ENCODE measurements at places on chromosomes 6 and 20.

DNA sequence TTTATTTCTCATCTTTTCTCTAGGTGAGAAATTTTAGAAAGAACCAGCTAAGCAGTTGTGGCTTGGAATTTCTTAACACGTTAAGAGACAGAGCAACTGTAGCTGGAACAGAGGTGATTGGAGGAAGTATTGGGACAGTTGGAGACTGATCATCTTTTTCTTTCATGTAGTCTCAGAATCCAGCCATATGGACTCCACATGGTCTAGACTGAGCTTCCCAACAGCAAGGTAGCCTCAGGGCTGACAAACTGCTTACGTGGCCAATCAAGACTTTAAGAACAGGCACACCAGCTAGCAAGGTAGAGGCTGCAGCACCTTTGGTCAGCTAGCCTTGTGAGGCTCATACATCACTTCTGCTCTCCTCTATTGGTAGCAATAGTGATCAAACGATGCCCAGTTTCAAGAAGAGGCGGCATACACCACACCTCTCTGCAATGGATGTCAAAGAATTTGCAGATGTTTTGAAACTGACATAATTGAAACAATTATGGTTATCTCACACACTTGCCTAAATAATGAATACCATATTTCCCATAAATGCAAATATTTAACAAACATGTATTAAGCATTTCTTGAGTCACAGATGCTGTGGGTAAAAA lies 590.5 kb upstream of the SLC35B3 start:
- DNase-seq: no peak

DNA sequence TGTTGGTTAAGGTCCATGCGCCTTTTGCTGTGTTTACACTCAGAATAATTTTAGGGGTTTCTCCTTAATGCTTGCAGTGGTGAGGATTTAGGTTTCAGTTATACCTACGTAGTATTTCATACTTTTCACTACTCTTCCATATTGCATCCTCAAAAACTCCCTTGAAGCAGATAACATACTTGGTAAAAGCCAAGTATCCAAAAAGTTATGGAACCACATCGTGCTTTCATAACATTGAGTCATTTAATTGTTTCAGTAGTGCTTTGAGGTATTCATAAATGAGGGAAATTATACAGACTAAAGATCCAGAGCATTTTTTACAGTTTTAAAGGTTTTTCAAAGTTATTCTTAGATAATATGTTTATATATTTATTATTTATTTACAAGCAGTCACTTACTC lies 4.0 kb upstream of the ATXN1 start:
- no peak for DNase-seq

DNA sequence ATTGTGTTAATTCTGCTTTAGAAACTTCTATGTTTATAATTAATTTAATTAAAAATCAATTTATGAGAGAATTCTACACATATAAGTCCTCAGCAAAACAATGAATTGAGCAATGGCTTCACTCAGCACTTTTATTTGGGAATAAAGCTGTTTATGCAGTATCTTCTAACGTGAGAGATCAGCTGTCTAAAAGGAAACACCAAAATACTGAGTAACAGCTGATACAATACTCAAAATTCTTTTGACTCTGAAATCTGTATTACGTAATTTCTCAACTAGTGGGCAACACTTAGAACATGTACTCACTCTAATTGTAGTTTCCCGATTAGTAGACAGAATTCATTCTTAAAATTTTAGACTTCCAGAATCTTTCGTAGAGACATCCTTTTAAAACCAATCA lies 49.8 kb downstream of the MAP3K7 start:
- DNase-seq: no peak

DNA sequence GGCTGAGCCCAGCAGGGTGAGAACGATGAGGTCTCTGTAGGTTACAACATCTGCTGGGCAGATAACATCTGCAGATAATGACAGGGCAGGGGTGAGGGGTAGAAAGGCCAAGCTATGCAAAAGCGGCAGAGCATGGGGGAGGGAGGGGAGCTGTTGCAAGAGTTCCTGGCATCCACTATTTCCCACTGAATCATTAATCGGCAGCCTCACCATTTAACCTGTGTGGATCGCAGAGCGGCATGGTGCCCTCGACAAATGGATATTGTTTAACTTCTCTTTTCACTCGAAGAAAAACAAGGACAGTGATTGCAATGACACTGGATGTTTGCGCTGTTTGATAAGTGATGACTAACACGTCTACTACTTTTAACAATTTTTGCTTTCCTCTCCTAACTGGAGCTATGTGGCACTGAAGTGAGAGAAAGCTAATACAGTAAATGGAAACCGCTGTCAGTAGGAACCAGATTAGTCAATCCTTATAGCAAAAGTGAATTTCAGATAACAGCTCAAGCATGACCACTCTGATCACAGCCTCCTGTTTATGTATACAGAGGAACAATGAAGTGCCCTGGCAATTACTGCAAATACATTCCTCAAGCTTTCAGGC lies 381.5 kb downstream of the TFAP2A start:
- DNase-seq: no peak

DNA sequence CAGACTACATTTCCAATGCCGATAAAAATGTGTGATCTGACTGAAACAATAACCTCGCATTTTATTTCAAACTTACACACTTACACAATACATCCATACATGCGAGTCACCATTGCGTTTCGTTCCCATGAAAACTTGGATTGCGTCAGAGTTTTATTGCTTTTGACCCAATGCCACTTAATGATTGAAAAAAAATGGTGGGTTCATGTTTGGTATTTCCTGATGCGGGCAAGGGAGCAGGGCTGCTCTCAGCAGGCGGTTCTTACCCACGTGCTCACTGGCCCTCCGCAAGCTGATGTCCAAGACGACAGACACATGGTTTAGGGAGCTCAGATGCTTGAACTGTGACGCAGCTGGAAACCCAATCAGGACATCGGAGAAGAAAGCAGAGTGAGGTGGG lies 281.0 kb upstream of the SULF2 start:
- no peak for DNase-seq

DNA sequence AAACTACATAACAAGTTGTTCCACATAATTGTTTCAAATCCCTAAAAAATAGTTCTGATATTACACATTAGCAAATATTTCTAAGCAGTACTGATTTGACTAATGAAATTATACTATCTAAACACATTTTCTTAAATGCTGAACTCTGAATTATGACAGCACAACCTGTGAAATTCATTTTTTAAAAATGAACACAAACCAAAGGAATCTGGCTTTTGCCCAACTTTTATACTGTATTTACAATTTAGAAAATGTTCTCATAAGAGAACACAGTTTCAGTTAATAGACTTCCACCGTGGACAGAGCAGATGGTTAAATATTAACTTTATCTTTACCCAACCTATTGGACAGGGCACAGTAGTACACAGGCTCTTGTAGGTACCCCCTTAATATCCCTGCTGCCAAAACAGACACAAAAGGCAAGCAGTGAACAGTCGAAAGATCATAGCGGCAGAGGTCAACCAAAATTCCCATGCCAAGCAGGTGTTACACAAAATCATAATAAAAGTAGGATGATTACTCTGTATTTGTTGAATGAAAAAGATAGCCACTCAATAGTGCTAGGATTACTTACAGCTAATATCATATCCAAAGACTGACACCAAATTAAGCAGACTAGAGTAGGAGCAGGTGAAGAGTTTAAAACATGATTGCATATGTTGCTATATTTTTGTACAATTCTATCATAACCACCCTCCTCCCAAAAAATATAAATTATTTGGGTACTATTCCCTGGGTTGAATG lies 122.5 kb downstream of the RNGTT start:
- DNase-seq: no peak

GRCh38 chr6:44548319-44548718 lies 160.8 kb downstream of the CDC5L start:
- no peak for DNase-seq

GRCh38 chr20:25317351-25318075 lies 69.6 kb downstream of the PYGB start:
- DNase-seq: no peak

DNA sequence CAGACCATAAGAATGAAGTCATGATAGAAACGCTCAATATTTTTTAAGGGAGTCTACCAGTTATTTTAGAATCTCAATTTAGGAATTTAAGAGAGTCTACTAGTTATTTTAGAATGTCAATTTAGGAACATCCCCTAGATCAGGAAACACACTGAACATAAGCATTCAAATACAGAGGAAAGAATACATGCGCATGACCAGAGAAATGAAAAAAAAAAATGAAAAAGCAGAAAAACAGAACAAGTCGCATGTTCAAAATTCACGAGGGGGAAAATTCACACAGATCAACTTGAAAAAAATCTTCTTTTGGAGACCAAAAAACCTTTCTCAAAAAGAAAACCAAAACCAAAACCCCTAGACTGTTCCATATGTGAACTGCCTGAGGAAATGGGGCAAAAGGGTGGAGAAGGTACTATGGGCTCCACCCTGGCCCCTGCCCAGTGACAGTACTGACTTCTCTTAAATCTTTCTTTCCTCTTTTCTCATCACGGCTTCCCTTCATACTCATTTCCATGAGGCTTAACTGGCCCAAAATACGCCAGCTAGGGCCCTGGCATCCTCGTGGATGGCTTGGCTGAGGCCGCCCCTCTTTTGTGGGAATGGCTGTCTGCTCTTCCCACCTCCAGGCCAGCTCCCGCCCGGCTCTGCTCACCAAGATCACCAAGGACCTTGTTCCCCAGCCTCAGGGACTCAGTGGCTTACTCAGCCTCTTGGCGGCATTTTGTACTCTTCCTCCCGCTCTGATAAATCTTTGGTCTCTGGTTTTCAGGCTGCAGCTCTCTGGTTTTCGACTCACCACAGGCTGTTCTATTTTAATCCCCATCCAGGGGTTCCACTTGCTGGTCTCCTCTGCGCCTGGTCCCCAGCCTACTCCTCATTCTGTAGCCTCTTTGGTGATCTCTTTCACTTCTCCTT lies 11.2 kb downstream of the ZBTB2 start:
- no peak for DNase-seq

DNA sequence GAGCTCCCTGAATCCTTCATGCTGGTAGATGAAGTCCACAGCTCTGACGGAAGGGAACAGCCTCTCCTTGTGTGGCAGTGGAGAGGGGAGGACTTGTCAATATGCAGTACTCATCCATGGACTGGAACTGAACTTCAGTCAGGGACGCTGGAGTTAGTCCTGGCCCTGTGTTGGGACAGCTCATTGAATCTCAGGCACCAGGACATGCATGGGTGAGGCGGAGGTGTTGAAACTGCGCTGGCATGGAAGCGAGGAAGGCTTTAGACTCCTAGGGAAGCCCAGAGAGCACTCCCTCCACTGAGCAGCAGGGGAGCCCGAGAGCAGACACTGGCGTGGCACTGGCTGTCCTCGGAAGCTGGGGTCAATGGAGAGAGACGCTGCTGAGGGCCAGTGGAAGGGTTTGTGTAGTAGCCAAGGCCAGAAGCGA lies 161.3 kb upstream of the GGTLC1 start:
- DNase-seq: no peak

GRCh38 chr20:61280217-61280980 lies 28.3 kb downstream of the CDH4 start:
- DNase-seq: no peak

DNA sequence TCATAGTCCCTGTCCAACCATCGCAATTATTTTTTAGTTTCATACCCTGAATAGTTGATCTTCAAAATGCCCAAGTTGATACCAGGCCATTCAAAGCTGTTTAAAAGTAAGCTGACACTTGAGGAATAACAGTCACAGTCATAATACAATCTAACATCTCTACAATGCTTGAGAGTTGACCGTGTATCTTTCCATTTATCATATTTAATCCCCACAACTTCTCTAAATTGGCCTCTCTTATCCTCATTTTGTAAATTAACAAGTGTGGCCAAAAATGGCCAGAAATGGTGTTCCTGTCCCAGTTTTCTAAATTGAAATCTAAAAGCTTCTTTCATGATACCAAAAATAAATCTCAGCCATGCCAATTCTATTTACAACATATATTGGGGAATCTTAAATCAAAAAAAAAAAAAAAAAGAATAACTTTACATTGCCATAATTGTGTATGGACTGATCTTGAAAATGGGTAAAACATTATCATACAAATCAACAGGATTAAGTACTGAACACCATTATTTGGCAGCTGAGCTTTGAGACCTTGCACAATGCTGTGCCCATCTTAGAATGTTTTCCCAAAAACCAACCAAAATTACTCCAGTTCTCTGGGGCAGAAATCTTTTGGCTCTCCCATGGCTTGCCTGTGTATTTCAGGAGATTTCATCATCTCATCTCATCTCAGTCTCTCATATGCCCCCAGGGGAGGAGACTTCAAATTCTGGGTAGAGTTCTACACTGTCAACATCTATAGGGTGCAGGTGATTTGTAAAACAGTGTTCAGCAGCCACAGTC lies 448.7 kb upstream of the JARID2 start:
- no peak for DNase-seq

DNA sequence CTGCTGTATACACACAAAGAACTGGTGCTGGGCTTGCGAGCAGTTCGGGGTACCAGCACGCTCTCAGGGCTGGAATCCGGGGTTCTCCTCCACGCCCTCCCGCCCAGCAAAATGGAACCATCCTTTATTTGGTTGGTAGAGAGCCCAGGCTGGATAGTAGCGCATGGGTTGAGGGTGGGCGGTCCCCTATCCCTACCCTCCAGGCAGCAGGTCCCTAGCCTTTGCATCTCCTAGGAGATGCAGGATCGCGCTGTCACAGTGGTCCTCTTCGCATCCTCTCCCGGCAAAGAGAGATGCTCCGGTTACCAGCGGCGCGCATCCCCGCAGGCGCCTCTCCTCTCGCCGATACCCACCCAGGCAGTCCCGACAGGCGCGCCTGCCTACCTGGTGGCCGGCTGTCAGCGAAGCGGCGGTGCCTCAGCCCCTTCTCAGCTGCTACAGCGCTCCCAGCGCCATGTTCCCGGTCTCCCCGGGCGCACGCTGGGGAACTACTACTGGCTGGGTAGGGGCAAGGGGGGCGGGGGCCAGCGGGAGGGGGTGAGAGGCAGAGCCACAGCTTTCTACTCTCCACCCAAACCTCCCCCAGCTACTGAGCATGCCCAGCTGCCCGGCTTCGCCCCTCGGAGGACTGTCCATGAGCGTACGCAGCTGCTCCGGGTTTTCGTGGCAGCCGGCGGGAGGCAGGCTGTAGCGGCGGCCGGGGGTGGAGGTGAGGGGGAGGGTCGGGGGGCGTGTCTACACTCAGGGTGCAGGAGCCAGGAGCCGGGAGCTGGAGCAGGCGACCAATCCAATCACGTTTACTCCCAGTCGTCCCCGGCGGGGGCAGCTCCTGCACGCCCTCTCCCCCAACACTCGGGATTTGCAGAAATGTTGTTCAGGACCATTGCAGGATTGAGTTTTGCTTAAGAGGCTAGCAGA lies at the start of gene PAK5:
Gene PAK5 (minus strand): TSS at position 699 of the 918 bp plus-strand sequence. CDS start 194,748 bp downstream, outside the sequence.
- DNase-seq: no peak

- DNase-seq: no peak
These were observed 84.0 kb downstream of the HFE start for GRCh38 chr6:26170951-26171841.

GRCh38 chr6:120938164-120938875 lies 396.0 kb downstream of the TBC1D32 start:
- no peak for DNase-seq

DNA sequence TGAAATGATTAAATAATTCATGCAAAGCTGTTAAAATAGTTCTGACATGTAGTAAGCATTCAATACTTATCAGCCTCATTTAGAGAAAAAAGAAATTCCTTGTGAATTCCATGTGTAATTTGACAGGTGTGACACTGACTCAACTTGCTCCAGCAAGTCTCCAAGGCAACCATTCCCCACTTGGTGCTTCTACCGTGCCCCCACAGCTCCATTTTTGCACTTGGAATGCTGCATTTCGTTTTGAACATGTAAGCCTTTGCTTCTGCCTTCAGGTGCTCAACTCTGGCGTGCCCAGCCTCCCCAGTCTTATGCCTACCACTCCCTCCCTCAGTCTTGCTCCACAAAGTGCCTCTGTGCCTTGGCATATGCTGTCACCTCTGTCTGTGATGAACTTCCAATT lies 760.6 kb upstream of the CHD6 start:
- no peak for DNase-seq

- no peak for DNase-seq
These were observed 28.2 kb downstream of the TBC1D32 start for GRCh38 chr6:121305957-121306607.
